ENCODE measurements at places on chromosomes 4 and X. TPM values are rescaled to one million over a fixed set of nuclear protein-coding genes. Genes with fewer than 3 reads are reported as not detected.

DDX53 gene
- not detected for total RNA-seq

MAGEH1 gene
- total RNA-seq, result 37.7 TPM

GYPA gene
- not detected for total RNA-seq

VEGFD gene
- 0.83 TPM for total RNA-seq

GRCh38 chr4:179328627-179329026, 1886.4 kb upstream of the AGA start:
- no peak for DNase-seq
- no peaks in the 10 kb centered on the region for H3K36me3 ChIP-seq
- no peaks in the 10 kb centered on the region for H3K27me3 ChIP-seq
- no peak overlapping the region for H3K27ac ChIP-seq

- H3K27me3 ChIP-seq, result peaks cover 7% of the 10 kb centered on the region
- H3K27ac ChIP-seq, result no peak overlapping the region
- no peaks in the 10 kb centered on the region for H3K4me1 ChIP-seq
- no peak for DNase-seq
- no peak overlapping the region for H3K4me3 ChIP-seq
Measured at GRCh38 chr4:164748375-164748774, 5.6 kb upstream of the SMIM31 start.

- no peak overlapping the region for H3K4me3 ChIP-seq
- H3K36me3 ChIP-seq, result no peaks in the 10 kb centered on the region
- no peak for DNase-seq
- H3K27me3 ChIP-seq, result no peaks in the 10 kb centered on the region
Measured at GRCh38 chr4:186762361-186762760, 38.7 kb upstream of the FAT1 start.

GRCh38 chr4:6137027-6137746, 63.2 kb downstream of the JAKMIP1 start:
- H3K27ac ChIP-seq, result no peak overlapping the region
- DNase-seq, result no peak
- H3K36me3 ChIP-seq, result no peaks in the 10 kb centered on the region
- no peaks in the 10 kb centered on the region for H3K4me1 ChIP-seq
- H3K27me3 ChIP-seq, result peaks cover 13% of the 10 kb centered on the region

- no peak overlapping the region for H3K4me3 ChIP-seq
- H3K27ac ChIP-seq, result no peak overlapping the region
- H3K27me3 ChIP-seq, result peaks cover 7% of the 10 kb centered on the region
- H3K4me1 ChIP-seq, result no peaks in the 10 kb centered on the region
Measured at GRCh38 chr4:24720436-24720835, 74.9 kb upstream of the SOD3 start.

MTMR1 gene
- 21.8 TPM for total RNA-seq
